ENCODE measurements at places on chromosomes 12 and 14.

DNA sequence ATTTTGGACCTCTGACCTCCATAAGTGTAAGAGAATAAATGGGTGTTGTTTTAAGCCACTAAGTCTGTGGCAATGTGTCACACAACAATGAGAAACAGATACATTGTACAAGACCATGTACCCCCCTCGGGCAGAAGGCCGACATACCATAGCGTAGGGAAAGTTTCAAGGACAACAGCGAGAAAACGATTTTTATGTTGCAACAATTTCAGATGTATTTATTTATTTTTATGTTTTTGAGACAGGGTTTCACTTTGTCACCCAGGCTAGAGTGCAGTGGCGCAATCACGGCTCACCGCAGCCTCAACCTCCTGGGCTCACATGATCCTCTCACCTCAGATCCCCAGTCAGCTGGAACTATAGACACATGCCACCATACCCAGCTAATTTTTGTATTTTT, 136.4 kb upstream of the NCOR2 start:
- no peak for DNase-seq

DNA sequence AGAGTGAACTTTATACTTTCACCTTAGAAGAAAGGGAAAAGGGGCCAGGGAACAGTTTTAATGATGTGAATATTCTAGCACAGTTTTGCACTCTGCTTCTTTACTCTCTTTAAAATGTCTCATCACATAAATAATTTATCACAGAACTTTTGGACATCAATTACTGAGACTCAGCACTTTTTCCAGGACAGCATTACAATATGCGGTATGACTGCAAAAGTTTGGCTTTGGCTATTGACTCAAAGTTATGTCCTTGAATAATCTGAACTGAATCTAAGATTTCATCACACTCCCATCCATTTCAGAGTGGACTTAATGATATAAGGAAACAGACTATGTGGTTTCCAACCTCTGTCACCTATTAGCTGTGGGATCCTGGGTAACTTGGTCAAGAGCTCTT, 11.7 kb downstream of the CCER1 start:
- DNase-seq = no peak

- DNase-seq = peak; percentile 48
Observed at GRCh38 chr12:113766131-113766878, 199.8 kb downstream of the RBM19 start.

DNA sequence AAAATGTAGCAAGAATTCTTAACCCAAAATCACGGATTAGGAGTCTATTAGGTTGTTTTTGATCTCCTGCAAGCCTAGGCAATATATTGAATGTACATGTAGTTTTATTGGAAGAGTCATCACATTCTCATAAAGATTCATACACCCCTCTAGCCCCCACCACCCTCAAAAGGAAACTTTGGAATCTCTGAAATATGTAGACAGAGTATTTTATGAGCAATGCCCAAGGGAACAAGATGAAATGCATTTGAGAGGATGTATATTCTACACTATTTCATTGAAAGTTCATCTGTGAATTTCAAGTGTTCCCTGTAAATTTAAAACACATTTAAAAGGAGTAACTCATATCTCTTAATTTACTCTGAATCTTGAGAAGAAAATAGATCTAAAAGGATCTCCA, 103.7 kb downstream of the SYT1 start:
- no peak for DNase-seq

GRCh38 chr12:111842556-111843396, 748 bp downstream of the MAPKAPK5 start:
- DNase-seq = no peak

- no peak for DNase-seq
Observed at GRCh38 chr12:47900131-47901062, 4.4 kb downstream of the VDR start.

- peak; percentile 50 for DNase-seq
Observed at GRCh38 chr12:103680591-103681141, 93.6 kb downstream of the STAB2 start.

DNA sequence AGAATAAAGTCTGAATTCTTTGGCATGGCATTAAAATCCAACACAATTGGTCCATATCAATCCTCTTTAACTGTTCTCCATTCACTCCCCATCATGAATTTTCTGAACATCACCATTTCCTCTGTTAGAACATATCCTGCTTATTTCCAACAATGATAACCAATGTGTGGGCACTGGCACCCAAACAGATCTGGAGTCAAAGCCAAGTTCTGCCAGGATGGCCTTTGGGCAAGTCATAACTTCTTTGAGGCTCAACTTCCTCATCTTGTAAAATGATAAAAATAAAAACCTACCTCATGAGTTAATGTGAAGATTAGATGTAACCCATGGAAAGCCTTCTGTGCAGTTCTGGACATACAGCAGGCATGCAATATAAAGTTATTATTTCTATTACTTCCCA, 12.5 kb downstream of the PAWR start:
- DNase-seq = no peak

- DNase-seq = no peak
Observed at GRCh38 chr12:26867080-26867479, 34.1 kb upstream of the ITPR2 start.

GRCh38 chr14:51744372-51745130, 92.8 kb downstream of the FRMD6 start:
- no peak for DNase-seq

DNA sequence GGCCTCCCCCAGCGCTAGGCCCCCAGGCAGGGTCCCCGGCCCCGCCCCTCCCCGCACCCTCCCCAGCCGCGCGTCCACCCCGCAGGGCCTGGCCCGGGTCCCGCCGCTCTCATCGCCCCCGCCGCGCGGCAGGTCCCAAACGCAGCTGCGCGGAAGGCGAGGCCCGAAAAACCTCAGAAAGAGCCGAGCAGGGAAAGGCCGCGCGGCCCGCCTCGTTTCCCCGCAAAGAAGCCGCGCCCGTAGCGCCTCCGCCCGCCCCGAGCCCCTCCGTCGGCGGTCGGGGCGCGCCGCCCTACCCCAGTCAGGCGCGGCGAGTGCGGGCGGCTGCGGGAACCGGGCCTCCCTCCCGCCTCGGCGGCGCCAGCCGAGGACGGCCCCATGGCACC, 324 bp downstream of the POLE start:
- no peak for DNase-seq

GRCh38 chr12:12612358-12612757, 682 bp downstream of the CREBL2 start:
- DNase-seq = peak; percentile 69

GRCh38 chr12:39912211-39912980, 193.5 kb downstream of the SLC2A13 start:
- no peak for DNase-seq

DNA sequence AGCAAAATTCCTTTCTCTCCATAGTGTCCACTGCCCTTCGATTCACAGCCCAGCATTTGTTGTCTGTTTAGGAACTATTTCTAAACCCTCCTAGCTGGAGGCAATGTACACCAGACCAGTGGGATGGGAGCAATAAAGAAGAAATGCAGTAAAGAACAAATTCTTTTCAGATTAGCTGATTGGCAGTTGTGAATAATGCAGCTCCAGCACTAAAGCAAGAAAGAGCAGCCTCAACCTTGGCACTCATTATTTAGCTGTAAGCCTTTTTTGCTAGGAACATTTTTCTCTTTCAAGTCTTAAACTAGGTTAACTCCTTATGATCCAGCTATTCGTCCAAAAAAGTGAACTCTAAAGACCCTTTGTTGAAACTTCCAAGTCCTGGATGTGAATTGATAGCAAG, 580.5 kb upstream of the STXBP6 start:
- DNase-seq = no peak

GRCh38 chr14:67851785-67852410, 32.3 kb downstream of the RAD51B start:
- DNase-seq = no peak

- DNase-seq = no peak
Observed at GRCh38 chr14:30915596-30915995, 41.2 kb downstream of the COCH start.

DNA sequence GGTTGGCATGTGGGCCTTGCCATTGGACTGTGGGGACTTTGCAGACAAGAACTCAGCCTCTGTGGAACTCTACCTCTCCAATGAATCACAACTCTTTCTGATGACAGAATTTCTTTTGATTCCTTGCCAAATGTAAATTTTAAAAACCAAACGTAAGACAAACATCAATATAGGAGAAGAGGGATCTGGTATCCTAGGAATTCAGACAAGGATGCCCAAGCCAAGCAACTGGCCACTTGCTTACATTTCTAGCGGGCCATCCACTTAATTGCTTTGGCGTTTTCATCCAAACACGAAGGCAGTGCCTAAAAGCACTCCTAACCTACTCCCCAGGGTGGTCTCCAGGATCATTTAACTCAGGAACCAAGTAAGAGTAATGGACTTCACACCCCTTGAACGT, 23.4 kb upstream of the RAB35 start:
- DNase-seq = no peak

GRCh38 chr12:91562476-91562875, 379.9 kb upstream of the DCN start:
- peak; percentile 45 for DNase-seq

DNA sequence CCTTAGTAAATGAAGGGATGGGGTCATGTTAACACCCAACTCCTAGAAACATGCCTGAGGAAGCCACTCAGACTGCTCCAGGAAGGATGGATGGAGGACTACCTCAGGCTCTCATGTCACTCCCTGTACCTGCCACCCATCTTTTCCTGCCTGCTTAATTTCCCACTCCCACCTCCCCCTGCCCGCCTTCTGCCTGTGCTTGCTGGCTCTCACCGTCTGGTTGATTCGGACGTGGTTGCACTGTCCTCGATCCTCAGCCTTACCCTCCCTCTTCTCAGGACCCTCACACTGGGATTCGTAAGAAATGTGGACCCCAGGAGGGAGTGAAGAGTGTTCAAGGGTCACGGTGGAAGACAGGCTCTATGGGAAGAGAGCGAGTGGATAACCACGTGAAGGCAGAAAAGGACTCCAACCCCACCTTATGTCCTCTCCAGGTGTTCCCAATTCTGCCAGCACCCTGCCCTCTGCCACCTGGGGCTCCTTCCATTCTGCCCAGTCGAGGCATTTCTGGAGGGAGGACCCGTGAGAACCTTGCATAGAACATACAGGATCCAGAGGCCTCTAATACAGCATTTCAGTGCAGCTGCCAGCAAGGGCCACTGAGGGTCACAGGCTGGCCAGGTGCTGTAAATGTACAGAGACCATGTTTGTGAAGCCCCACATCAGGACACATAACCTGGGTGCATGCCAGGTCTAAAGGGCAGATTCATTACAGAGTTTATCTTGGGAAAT, 12.9 kb downstream of the ITGB7 start:
- DNase-seq = no peak

DNA sequence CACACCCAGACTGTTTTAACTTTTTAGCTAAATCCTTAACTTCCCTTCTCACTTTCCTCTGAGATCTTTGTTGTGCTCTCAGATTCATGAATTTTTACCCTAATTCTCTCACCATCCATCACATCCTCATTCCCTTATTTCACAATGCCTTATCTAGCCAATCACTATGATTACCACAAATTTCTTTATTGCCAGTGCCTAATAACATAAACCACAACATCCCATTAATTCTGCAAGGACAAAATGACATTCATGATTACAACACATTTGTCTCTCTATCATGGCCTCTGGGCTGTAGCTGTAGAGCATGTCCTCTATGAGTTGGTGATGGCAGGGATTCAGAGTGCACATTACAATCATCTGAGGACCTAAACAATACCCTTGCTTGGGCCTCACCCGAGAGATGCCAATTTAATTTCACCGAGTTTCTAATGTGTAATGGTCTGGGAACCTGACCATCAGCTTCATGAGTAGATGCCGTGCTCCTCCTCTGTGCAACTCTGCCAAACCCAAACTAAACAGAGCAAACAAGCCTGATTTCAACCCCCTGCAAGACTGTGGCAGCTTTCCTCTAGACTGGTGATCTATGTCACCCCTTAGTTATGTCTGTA, 99.3 kb downstream of the SPTSSA start:
- no peak for DNase-seq

DNA sequence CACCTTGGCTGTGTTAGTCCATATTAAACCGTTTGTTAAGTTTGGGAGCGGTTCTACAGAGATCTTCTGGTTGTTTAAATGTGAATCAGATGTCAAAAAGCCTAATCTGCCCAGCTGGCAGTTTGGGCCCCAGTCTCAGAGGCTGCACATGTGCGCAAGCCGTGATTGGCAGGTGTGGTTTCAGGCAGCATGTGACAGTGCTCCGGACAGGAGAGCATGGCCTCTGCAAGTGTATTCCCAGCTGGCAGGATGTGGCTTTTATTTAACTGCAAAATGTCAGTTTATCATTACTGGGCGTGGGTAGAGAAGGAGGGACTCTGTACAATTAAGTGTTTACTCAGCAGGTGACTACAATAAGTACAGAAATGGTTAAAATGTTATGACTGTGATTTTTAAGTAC, 77.5 kb downstream of the PELI2 start:
- DNase-seq = peak; percentile 54

- DNase-seq = no peak
Observed at GRCh38 chr12:5203274-5203673, 159.6 kb downstream of the KCNA5 start.

DNA sequence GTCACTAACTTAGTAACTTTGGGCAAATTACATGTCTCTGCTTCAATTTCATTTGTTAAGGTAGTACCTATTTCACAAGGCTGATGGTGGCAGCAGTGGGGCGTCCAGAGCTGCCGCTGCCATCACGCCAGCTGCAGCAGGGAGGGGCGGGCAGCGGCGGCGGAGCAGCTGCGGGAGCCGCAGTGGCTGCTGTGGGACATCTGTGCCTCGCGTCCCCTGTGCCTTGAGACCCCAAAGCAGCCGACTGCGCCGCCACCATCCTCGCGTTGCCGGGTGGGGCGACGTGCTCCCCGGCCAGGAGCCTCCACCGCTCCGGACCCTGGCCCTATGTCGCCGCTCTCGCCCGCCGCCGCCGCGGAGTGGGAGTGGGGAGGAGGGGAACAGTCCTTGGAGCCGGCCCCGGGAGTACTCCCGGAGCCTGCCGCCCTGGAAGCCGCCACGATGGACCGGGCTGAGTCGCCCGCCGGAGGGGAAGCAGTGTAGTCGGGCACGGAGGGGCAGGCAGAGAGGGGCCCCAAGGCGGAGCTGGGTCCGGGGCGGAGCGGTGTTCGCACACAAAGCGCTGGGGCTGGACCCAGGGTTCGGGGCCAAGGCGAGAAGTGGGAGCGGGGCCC, 51.4 kb downstream of the A2M start:
- peak; percentile 89 for DNase-seq

- no peak for DNase-seq
Observed at GRCh38 chr14:70871863-70872677, 35.2 kb upstream of the PCNX1 start.

- DNase-seq = no peak
Observed at GRCh38 chr12:109934026-109934425, 34.0 kb downstream of the TCHP start.

DNA sequence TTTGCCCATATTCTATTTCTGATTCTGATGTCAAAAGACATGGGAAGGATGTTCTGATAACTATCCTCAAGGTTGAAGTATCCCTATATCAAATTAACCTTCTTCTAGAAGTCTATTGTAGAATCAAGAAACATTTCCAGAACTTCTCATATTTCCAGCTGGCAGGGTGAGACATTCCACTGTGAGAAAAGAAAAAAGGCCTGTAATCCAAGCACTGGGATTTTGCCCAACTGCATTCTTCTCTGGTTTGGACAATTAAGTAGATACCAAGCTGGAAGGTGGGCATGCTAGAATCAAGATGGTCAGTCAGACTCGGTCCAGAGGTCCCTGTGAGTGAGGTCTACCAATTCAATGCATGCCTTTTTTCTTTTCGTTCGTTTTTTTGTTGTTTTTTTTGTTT, 60.9 kb downstream of the MAP3K9 start:
- DNase-seq = no peak

All from eye (tissue), 1 donor.